ENCODE measurements at places on chromosomes 6 and 20.
A peak's percentile ranks its signal among the peaks of the same experiment; 100 is the strongest.

- no peak overlapping the region for H3K4me3 ChIP-seq
- no peak for DNase-seq
- H3K27me3 ChIP-seq = no peaks in the 10 kb centered on the region
- no peaks in the 10 kb centered on the region for H3K36me3 ChIP-seq
- H3K4me1 ChIP-seq = no peaks in the 10 kb centered on the region
Observed at GRCh38 chr20:59817406-59817805, 116.0 kb downstream of the SYCP2 start.

- H3K36me3 ChIP-seq = no peaks in the 10 kb centered on the region
- H3K27ac ChIP-seq = no peak overlapping the region
- H3K4me1 ChIP-seq = no peaks in the 10 kb centered on the region
- H3K27me3 ChIP-seq = no peaks in the 10 kb centered on the region
Observed at GRCh38 chr6:155213611-155214372, 50.0 kb upstream of the CLDN20 start.

DNA sequence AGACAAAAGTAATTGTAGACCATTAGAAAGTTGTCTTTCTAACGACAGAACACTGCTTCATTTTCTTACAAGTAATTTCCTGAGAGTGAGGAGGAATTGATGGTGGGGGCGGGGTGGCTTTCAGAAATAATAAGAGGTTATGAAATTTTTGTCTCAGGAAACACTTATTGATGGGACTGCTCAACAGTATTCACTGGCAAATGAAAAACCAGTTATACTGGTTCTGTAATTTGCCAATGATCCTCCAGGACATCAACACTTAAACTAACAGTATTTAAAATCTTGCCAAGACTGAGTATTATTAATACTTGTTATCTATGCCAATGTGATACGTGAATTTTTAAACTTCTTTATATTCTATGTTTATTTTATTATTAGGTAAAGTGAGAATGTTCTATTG is 41.8 kb upstream of the FUT9 start:
- H3K27ac ChIP-seq = no peak overlapping the region
- no peaks in the 10 kb centered on the region for H3K27me3 ChIP-seq
- no peak for DNase-seq
- H3K36me3 ChIP-seq = no peaks in the 10 kb centered on the region
- H3K4me3 ChIP-seq = no peak overlapping the region
- H3K4me1 ChIP-seq = no peaks in the 10 kb centered on the region

GRCh38 chr20:17536944-17537444 is 5.8 kb upstream of the BFSP1 start:
- peak overlapping the region; percentile 41 for H3K27ac ChIP-seq
- DNase-seq = peak; percentile 63
- H3K4me1 ChIP-seq = peaks cover 30% of the 10 kb centered on the region

DNA sequence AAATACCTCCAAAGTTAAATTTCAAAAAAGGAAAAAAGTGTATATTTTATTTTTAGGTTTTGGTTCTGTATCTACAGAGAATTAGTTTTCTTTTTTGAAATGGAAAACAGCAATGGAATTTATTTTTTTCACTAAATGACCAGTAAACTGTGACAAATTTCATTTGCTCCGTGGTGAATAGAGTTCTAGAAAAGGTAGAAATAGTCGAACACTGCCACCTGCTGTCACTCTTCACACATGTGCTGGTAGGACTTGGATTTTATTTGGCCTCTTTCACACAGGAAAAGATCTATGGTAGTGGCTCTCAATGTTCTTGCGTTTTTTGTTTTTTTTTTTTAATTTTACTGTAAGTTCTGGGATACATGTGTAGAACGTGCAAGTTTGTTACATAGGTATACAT is 312.5 kb downstream of the EYA4 start:
- peaks cover 2% of the 10 kb centered on the region for H3K27me3 ChIP-seq
- H3K4me3 ChIP-seq = no peak overlapping the region
- no peak for DNase-seq

DNA sequence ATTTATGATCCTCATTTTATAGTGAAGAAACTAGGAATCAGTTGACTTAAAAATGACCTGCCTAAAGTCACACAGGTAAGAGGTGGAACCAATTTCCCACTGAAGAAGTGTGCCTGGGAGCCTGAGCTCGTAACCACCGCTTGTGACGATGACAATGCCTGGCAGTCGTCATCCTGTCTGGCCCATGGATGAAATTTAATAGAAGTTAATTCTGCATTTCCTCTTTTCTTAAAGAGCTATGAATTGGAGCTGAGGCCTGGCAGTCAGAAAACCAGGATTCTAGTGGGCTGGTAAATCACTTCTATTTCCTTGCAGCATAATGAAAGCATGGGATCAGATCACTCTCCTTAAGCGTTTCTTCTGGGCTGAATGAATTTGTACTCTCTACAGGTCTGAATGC is 200.0 kb upstream of the SGK1 start:
- H3K27ac ChIP-seq = no peak overlapping the region
- no peak for DNase-seq
- peaks cover 36% of the 10 kb centered on the region for H3K4me1 ChIP-seq

DNA sequence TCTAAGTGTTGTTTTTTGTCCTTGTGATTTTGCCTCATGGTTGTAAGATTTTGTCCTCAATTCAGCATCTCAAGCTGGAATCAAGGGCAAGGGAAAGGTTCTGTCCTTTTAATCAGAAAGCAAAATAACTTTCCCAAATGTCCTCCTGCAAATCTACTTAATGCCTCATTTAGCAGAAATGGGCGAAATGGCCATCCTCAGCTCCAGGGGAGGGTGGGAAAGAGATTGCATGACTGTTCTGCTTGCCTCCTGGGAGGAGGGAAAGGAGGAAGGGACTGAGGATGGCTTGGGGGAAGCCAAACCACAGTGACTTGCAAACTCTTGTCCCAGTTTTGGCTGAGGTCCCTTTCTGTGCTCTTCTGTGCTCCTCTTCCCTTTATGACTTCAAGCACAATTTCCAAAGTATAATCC is 43.4 kb downstream of the TNFAIP3 start:
- H3K4me3 ChIP-seq = no peak overlapping the region
- H3K27ac ChIP-seq = no peak overlapping the region
- no peaks in the 10 kb centered on the region for H3K36me3 ChIP-seq
- peaks cover 46% of the 10 kb centered on the region for H3K4me1 ChIP-seq

GRCh38 chr6:87118054-87118453 is 23.1 kb upstream of the CGA start:
- H3K4me3 ChIP-seq = no peak overlapping the region
- H3K27me3 ChIP-seq = peaks cover 55% of the 10 kb centered on the region
- no peak overlapping the region for H3K27ac ChIP-seq
- H3K36me3 ChIP-seq = no peaks in the 10 kb centered on the region

Data from T-helper 2 cell treated with Interferon-gamma antibody and Interleukin-4, amounts not matched to agents 5 μg/mL and 100 μg/mL, for 36 hours (primary cell).